ENCODE measurements at places on chromosomes 5 and 9.

GRCh38 chr5:107320846-107321245 is 349.9 kb downstream of the EFNA5 start:
- DNase-seq, result no peak

- DNase-seq, result no peak
Observed at GRCh38 chr5:168765551-168766425, 186.6 kb upstream of the PANK3 start.

- DNase-seq, result no peak
Observed at GRCh38 chr9:123911024-123911423, 18.9 kb downstream of the DENND1A start.

DNA sequence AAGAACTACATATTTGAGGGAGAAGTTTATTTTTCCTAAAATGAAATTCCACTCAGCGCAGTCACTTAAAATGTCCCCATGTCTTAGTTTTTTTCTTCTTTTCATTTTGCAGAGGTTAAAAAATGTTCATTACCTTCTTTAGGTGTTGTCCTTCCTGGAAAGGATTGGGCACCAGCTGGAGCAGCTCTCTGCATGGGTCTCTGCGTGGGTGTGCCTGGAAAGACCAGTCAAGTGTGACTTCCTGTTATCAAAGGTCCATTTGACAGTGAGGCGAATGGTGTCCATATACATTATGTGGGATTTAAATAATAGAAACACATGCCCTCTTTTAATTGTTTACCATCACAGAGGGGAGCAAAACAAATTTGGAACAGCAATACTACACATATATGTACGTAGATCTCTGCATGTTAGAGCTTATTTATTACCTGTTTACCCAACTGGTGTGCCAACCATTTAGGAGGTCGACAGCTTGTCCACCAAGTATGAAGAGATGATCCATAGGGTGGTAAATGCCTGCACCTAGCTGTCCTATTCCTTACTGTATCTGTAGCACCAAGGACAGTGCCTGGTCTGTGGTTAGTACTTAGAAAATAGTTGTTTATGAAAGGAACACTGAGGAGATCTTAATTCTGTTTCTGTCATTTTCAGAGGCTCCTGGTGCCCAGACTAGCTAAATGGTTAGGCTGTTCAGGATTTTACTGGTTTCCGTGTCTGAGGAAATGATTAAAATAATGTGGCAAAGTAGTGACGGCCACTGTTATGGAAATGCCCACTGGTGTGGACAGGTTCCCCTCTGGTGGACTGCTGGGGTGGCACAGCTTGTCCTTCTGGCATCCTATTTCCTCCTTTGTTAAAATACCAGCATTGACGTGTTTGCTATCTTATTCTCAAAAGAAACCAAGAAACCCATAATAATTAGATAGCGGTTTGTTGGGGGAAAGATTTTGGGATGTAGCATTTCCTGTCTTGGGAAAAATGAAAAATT is 200.4 kb downstream of the MAST4 start:
- no peak for DNase-seq

GRCh38 chr5:539469-540070 is 15.3 kb upstream of the SLC9A3 start:
- DNase-seq, result no peak

- no peak for DNase-seq
Observed at GRCh38 chr5:173205916-173206315, 29.1 kb downstream of the NKX2-5 start.

GRCh38 chr5:95615164-95615467 is 4.8 kb upstream of the GPR150 start:
- DNase-seq, result no peak

DNA sequence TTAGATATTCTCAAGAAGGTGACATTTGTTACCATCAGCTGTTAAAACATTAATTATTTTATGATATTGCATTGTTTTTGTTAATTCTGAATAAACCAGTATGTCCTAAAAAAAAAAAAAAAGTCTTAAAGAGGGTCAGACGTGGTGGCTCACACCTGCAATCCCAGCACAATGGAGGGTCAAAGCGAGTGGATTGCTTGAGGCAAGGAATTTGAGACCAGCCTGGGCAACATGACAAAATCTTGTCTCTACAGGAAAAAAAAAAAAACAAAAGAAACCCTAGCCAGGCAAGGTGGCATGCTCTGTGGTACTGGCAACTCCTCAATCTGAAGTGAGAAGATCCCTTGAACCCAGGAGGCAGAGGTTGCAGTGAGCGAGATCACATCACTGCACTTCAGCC is 46.8 kb downstream of the CYLC2 start:
- no peak for DNase-seq

GRCh38 chr5:72228960-72229359 is 91.1 kb downstream of the MRPS27 start:
- DNase-seq, result no peak

GRCh38 chr9:21591221-21592062 is 109.3 kb upstream of the IFNE start:
- DNase-seq, result peak; percentile 32

- peak; percentile 11 for DNase-seq
Observed at GRCh38 chr5:151315998-151316597, 12.5 kb upstream of the SLC36A3 start.
